Hematopoietic multipotent progenitor cell treated with erythropoietin and hydrocortisone succinate and interleukin-3 and kit ligand, for 8 days (in vitro differentiated cells): ENCODE measurements at places on chromosomes 13 and 19.
A peak's percentile ranks its signal among the peaks of the same experiment; 100 is the strongest.

- no peak for DNase-seq
These were observed 667 bp upstream of the MBNL2 start for GRCh38 chr13:97221466-97221865.

GRCh38 chr13:101695870-101696516 lies 243.5 kb downstream of the ITGBL1 start:
- no peak for DNase-seq

GRCh38 chr13:33146843-33147611 lies 130.8 kb downstream of the KL start:
- no peak for DNase-seq

GRCh38 chr19:18269070-18269723 lies 5.1 kb downstream of the IQCN start:
- no peak for DNase-seq

DNA sequence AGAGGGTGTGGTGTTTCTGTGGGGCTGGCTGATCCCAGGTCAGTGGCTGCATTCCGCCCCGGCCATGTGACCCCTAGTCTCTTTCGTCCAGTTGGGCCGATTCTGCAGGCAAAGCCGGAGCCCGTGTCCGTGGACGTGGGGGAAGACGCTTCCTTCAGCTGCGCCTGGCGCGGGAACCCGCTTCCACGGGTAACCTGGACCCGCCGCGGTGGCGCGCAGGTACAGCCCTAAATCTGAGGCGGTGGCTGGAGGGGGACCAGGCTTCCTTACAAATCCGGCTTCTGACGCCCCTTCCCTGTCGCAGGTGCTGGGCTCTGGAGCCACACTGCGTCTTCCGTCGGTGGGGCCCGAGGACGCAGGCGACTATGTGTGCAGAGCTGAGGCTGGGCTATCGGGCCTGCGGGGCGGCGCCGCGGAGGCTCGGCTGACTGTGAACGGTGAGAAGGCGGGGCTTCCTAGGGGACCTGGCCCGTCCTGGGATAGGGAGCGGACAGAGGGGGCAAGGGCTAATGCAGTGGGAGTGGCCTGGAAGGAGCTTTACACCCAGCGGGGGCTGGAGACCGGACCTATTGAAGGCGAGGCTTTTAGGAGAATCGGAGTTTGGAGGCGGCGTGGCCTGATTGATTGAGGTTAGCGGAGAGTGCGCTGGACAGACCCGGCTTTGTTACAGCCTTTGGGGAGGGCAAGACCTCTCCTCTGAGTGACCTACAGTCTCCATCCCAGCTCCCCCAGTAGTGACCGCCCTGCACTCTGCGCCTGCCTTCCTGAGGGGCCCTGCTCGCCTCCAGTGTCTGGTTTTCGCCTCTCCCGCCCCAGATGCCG lies 4.3 kb downstream of the KIRREL2 start:
- no peak for DNase-seq

DNA sequence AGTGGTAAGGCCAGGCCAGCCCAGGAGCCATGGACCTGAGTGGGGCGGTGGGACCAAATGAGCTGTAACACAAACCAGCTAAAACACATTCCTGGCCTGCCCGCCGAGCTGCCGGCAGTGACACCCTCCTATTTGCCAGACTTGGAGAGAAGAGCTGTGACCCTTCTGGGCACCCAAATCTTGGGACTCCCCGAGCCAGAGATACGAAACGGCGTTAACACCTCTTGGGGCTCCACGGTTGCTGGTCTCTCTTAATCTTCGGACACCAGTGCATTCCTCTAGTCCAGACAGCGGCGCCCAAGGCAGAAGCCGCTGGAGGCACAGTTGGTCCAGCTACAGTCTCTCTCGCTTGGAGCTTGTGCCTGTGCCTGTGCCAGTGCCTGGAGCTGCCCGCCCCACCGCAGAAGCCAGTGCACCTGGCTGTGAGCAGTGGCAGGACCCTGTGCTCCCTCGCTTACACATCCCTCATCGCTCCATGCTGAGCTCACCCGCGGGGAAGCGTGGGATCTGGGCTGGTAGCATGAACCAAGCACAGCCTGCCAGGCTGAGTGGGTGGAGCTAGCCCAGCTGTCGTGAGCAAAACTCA lies 147.2 kb upstream of the KLHL1 start:
- DNase-seq, result no peak

GRCh38 chr13:29877456-29878078 lies 27.1 kb upstream of the UBL3 start:
- no peak for DNase-seq

DNA sequence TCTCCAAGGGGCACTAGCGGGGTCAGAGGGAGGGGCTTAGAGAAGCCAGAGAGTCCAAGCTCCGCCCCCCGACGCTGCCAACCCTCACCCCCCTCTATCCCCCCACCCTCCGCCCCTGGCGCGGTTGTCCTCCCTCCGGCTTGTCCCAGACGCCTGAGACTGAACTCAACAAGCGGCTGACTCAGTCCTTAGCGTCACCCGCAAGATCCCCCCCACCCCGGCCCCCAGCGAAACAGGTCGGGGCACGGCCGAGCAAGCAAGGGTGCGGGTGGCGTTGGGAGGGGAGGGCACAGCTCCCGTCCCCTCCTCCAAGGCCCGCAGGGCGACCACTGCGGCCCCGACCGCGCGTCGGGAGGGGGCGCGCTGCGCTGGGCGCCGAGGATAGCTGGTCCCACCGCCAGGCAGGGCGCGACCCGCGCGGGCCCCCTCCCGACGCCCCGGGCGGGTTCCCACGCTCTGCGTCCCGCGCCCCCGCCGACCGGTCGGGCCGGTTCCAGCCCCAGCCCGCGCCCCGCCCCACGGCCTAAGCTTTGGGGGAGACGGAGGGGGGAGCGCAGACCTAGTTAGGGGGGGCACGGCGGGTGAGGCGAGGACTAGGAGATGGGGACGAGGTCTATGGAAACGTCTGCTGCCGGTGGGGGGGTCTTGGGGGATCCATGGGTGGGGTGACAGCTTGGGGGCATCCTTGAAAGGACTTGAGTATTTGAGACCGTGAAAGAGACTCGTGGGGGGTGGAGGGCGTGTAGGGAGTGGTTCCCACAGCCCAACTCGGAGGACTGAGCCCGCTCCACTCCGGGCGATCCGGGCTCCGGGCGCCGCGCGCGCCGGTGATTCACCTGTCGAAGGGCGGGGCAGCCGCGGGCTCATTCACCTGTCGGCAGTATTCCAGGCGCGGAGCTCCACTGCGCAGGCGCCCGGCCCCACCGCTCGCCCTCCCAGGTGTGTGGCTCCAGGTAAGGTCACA lies 5.1 kb downstream of the NOTCH3 start:
- no peak for DNase-seq

- DNase-seq, result no peak
These were observed 4.8 kb upstream of the HIPK4 start for GRCh38 chr19:40394816-40395210.

DNA sequence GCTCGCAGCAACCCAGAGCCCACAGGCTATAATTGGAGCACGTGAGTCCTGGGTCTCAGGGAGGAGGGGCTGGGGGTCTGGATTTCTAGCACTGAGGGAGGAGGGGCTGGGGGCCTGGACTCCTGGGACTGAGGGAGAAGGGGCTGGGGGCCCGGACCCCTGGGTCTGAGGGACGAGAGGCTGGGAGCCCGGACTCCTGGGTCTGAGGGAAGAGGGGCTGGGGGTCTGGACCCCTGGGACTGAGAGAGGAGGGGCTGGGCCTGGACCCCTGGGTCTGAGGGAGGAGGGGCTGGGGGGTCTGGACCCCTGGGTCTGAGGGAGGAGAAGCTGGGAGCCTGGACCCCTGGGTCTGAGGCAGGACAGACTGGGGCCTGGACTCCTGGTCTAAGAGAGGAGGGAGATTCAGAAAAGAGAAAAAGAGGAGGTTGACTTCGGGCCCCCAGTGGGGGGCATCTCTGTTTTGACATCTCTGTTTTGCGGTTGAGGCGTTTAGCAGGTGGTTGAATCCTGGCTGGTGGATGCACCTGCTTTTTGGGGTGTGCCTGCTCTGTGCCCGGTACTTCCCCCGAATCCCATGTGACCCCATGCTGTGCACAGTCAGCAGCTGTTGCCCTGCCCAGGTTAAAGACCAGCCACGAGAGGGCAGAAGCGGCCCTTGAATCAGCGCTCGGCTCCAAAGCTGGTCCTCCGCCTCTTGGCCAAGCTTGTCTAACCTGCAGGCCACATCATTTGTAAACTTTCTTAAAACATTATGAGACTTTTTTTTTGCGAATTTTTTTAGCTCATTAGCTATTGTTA lies 10.5 kb downstream of the PVR start:
- peak; percentile 65 for DNase-seq

DNA sequence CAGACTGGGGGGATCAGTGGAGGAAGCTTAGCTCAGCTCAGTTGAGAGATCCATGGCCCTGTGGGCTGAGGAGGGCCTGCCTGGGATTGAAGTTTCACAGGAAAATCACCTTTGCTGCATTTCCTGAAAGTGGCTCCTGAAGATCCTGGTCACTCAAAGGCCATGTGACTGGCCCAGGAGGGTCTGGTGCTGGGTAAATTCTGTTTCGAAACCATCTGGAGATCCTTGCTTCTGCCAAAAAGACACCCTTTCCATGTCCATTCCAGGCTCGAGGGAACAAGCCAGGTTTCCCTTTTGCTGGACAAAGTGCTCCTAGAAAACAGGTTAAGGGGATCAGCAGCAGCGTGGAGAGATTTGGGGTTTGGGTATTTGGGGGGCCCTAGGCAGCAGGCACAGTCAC lies 293.3 kb downstream of the ZNF536 start:
- DNase-seq, result no peak

DNA sequence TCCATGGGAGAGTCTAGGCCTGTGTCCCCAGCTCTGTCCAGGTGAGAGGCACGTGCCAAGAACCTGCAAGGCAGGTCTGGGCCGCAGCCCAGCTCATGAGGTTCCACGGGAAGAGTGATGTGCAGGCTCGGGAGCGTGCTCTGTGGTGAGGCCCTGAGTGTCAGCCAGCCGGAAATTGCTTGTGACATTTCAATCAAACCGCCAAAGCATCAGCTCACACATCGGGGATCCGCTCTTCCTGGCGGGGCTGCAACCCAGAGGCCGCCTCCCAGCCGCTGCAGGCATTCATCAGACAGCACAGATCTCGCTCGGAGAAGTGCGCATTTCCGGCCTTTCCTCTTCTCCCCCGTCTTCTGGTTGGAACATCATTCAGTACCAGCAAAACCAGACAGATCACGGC lies 109.3 kb downstream of the KDM4B start:
- no peak for DNase-seq

GRCh38 chr13:30697996-30698401 lies 37.3 kb upstream of the ALOX5AP start:
- DNase-seq, result no peak

DNA sequence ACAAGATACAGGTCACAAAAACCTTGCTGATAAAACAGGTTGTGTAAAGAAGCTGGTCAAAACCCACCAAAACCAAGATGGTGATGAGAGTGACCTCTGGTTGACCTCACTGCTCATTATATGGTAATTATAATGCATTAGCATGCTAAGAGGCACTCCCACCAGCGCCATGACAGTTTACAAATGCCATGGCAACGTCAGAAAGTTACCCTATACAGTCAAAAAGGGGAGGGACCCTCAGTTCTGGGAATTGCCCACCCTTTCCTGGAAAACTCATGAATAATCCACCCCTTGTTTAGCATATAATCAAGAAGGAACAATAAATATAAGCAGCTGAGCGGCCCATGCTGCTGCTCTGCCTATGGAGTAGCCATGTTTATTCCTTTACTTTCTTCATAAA lies 434.1 kb downstream of the ZNF536 start:
- peak; percentile 1 for DNase-seq

DNA sequence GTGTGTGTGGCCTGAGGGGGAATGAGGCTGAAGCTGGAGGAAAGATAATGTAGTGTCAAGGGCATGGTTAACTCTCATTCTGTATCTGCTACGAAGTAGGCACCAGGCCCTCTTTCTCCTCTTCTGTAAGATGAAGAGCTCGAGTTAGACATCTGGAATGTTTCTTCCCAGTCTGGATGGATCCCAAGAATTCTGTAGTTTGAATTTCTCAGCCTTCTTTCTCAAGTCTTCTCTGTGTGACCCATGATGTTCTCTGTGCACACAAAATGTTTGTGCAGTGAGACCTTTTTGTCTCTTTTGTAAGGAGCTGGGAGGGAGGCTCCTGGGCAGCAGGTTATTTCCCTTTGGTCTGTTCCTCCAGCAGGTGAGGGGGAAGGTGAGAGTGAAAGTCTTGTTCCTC lies 13.7 kb downstream of the FGF9 start:
- no peak for DNase-seq

GRCh38 chr13:49110913-49111170 lies 109.3 kb upstream of the MLNR start:
- DNase-seq, result peak; percentile 31

- DNase-seq, result no peak
These were observed 18.7 kb downstream of the EFNA2 start for GRCh38 chr19:1304197-1304924.

GRCh38 chr13:21079761-21080592 lies 18.6 kb upstream of the LATS2 start:
- DNase-seq, result no peak

DNA sequence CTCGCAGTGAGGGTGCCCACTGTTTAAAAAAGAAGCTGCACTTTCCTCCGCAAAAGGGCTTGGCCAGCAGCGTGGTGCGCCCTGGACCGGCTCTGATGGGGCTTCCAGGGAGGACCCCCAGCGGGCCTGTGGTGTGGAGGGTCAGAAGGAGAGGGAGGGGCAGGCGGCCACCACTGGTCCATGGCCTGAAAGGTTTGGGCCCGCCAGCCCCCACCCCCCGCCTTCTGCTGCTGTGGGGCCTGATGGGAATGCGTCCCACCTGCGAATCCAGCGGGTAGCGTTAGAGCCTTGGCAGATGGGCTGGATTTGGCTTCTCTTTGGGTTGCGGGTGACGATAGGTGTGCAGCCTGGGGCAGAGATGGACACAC lies 34.7 kb downstream of the TMEM255B start:
- no peak for DNase-seq

DNA sequence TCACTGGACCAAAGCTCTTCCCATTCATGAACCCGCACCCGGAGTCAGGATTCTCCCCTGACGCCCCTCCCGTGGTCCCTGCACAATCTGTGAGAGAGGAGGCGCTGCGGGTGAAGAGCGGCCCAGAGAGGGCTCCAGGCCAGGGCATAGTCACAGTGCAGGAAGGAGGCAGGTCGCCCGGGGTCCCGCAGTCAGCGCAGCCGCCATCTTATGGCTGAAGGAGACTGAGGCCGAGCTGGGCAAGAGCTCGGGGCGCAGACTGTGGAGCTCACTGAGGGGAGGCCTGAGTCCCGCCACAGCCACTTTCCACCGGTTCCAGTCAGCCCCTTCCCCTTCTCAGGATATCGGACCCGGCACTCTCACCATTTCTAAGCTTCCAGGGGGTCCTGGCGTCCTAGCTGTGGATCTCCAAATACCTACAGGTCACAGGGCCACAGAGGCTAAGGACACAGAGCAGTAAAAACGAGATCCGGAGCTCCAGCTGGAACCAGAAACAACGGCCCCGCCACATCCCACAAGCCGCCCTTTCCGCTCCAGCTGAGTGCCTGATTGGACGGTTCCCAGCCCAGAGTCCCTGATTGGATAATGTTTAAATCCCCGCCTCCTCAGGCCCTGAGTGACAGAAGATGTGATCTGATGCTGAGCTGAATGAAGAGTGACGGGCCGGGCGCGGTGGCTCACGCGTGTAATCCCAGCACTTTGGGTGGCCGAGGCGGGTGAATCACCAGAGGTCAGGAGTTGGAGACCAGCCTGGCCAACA lies at the start of gene ZNF99:
Gene ZNF99 (minus strand): TSS at position 501 of the 760 bp plus-strand sequence. CDS start 135 bp downstream, at position 366.
- no peak for DNase-seq

- DNase-seq, result no peak
These were observed 481.4 kb downstream of the SLITRK6 start for GRCh38 chr13:85317781-85318180.
